NCI-H1105 treated with DMSO at 0.1 percent for 48 hours (cell line): ENCODE measurements at places on chromosomes 6 and 20.

DNA sequence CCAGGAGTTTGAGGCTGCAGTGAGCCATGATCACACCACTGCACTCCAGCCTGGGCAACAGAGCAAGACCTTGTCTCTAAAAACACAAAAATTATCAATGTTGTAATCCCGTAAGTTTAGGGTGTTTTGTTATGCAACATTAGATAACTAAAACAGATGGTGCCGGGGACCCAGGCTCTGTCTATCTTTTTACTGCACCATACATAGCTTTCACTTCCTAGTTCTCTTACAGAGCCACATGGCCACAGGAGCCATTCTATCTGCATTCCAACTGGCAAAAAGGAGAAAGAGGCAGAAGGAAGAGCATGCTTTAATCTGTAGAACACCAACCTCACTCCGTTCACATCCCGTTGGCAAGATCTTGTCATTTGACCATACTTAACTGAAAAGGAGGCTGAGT lies 5.4 kb upstream of the TCF15 start:
- no peak for DNase-seq

DNA sequence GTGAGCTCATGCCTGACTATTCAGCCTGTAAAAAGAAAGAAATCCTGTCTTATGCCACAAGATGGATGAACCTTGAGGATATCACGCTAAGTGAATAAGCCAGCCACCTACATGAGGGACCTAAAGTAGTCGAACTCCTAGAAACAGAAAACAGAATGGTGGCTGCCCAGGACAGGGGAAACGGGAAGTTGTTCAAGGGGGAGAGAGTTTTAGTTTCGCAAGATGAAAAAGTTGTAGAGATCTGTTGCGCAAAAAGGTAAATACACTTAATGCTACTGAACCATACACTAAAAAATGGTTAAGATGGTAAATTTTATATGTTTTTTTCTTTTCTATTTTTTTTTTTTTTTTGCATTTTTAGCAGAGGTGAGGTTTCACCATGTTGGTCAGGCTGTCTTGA lies 74.1 kb upstream of the RALY start:
- DNase-seq = no peak

GRCh38 chr6:169112483-169113320 lies 140.9 kb downstream of the THBS2 start:
- DNase-seq = no peak

- no peak for DNase-seq
These were observed 6.7 kb downstream of the PRDM13 start for GRCh38 chr6:99613409-99613704.

DNA sequence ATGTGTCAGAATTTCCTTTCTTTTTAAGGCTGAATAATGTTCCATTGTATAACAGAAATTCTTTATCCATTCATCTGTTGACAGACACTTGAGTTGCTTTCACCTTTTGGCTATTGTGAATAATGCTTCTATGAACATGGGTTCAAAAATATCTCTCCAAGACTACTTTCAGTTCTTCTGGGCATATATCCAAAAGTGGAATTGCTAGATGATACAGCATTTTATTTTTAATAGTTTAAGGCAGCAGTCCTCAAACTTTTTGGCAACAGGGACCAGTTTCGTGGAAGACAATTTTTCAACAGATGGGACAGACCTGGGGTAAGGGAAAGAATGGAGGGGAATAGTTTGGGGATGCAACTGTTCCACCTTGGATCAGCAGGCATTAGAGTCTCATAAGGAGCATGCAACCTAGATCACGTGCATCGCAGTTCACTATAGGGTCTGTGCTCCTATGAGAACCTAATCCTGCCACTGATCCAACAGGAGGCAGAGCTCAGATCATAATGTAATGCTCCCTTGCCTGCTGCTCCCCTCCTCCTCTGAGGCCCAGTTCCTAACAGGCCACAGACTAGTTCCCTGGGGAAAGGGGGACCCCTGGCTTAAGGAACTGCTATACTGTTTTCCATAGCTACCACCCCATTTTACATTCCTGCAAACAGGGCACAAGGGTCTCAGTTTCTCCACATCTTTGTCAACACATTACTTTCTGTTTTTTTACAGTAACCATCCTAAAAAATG lies 239.9 kb upstream of the RNF217 start:
- no peak for DNase-seq

- DNase-seq = no peak
These were observed 46.7 kb downstream of the LRRN4 start for GRCh38 chr20:6007094-6007528.

DNA sequence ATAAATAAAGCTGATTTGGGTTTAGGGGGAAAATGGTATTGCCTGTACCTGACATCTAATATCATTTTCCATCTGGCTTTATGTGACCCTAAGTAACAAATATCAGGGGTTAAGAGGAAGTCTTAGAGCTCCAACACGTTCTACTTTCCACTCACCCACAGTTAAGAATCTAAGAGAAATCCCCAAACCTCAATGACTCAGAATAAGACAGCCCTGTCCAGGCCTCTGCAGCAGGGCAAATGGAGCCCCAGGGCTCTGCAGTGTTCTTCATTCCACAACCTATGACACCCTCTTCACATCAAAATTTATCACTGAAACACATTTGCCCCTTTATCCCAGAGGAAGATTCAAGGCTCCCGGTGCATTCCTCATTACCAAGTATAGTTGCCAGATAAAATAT lies 20.3 kb upstream of the TENT5A start:
- no peak for DNase-seq

DNA sequence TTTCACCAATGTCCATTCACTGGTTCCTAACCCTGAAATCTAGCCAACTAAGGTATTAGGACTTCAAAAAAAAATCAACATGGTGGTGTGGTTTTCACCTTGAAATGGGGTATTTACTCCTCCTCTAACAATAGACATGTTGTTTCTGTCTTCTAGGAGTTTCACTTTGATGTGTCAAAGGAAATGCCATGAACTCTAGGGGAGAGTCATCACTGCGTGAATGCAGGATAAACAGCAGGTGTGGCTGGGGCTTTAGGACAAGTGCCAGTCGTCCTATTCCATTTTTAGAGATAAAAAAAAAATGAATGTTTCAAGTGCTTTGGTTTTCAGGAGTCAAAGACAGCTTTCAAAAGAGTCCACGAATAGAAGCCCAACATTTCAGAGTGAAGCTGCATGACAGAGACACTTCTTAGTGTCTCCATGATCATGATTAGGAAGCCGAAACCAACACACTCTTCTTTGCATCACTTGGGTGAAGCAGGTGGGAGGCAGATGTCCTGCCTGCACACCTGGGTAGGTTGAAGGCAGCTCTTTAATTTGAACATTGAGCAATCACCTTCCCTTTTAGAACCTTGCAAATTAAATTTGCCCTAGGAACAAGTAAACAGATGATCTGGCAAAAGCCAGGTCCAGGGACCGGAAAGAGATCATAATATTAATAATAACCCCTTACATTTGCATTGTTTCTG lies 328.5 kb upstream of the PRDM1 start:
- DNase-seq = peak; percentile 86

DNA sequence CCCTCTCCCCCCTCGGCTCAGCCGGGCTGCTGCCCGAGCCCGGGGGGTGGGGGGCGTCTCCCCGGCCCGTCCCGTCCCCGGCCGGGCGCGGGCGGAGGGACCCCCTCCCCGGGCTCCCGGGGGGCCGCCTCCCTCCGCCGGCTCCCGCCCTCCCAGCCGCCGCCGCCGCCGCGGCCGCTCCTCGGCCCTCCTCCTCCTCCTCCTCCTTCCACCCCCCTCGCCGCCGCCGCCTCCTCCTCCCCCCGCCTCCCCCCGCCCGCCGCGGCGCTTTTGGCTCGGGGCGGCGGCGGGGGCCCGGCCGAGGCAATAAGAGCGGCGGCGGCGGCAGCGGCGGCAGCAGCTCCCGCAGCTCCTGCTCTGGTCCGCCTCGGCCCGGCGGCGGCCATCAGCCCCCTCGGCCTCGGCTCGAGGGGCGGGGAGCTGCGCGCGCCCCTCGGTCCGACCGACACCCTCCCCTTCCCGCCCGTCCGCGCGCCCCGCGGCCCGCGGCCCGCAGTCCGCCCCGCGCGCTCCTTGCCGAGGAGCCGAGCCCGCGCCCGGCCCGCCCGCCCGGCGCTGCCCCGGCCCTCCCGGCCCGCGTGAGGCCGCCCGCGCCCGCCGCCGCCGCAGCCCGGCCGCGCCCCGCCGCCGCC lies 38.7 kb downstream of the GNAS start:
- peak; percentile 72 for DNase-seq

- DNase-seq = no peak
These were observed 188.4 kb downstream of the TRDN start for GRCh38 chr6:123448306-123448884.

- DNase-seq = no peak
These were observed 111.8 kb upstream of the ZFP64 start for GRCh38 chr20:52303281-52303950.

- DNase-seq = no peak
These were observed 39.5 kb downstream of the SLC22A1 start for GRCh38 chr6:160160929-160161646.

DNA sequence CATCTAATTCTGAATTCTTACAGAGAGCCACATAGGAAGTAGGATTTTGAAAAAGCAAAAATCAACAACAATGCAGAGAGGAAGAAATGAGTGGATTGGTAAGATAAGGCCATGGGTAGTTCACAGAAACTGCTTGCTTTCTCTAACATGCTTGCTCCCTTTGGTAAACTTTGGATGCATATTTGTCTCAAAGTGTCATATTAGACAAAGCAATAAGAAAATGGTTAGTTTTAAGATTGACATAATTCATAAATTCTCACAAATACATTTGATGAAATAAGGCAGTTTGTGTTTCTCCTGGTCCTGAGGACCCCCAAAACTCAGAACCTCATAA lies 31.7 kb downstream of the UTRN start:
- DNase-seq = no peak

GRCh38 chr6:35036059-35036827 lies 104.9 kb downstream of the TCP11 start:
- DNase-seq = no peak

- DNase-seq = no peak
These were observed 184.3 kb downstream of the SOX4 start for GRCh38 chr6:21777846-21778245.

DNA sequence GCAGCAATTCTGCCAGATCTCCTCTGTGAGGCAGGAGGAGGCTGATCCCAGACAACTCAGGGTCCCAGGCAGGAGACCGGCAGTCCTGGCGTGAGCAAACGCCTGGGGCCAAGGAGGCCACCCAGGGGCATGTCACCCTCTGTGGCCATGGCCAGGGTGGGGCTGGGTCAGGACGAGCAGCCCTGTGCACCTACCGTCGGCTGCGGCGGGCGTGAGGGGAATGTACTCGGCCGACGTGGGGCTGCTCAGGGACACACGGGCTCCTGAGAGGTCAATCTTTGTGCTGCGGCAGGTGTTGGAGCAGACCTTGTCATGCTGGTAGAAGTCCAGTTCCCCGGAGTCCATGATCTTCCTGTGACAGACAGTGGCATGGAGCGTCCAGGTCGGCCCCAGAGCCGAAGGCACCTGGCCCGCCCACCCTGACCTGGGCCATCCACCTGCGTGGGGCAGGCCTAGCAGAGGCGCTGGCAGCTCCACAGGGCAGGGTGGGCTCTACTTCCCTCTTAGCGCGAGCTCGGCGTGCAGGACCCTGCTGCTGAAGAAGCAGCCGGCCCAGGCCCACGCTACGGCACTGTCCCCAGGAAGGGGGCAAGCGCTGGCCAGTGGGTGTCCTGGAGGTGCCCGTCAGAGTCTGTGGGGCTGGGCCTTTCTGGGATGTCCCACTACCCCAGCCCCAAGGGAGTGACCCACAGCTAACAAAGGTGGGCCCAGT lies 21.5 kb upstream of the HELZ2 start:
- DNase-seq = no peak

DNA sequence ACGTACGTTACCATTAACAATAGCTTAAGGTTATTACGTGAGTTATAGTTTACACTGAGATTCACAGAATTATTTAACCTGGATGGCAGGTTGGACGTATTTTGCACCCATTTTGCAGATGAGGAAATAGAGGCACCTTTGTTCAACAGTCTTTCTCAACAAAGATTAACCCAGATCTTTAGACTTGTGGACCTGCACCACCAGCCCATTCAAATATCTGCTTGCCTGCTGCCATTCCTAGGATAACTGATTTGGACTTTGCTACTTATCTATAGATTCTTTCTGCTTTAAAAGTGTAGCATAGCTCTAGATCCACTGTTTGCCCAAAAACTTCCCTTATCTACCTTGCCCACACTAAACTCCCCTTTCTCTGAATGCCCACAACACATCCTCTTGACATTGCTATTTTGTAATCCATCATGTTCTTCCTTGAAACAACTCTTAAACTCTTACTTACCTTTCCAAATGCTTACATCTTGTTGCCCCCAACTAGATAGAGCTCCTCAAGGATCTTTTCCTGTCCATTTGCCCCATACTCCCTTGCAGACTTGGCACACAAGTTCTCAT lies 56.4 kb upstream of the TNFAIP3 start:
- DNase-seq = no peak

GRCh38 chr6:37399131-37399530 lies 33.9 kb upstream of the CMTR1 start:
- no peak for DNase-seq

DNA sequence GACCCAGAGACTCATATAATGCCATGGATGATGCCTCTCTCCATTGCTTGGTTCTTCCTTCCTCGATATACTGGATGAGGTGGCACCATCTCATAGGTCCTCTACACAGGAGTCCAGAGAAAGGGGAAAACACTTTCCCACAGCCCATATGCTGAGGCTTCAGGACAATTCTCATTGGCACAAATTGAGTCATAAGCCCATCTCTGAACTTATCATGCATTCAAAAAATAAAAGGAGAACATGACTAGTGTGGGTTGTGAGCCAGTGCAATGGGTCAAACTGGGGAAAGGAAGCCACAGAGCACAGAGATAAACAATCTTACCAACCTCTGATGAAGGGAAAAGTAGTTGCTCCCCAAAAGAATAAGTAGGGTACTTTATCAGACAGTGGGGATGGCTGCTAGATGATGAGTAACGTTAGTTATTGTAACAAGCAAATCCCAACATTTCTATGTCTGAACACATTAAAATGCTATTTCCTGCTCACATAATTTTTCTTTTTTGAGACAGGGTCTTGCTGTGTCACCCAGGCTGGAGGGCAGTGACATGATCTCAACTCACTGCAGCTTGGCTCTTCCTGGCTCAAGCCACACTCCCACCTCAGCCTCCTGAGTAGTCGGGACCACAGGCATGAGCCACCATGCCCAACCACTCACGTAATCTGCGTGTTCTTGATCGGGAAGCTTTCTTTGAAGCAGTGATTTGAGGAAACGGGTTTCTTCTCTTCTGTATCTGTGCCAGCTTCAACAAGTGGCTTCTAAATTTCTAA lies 27.0 kb downstream of the SOD2 start:
- no peak for DNase-seq

DNA sequence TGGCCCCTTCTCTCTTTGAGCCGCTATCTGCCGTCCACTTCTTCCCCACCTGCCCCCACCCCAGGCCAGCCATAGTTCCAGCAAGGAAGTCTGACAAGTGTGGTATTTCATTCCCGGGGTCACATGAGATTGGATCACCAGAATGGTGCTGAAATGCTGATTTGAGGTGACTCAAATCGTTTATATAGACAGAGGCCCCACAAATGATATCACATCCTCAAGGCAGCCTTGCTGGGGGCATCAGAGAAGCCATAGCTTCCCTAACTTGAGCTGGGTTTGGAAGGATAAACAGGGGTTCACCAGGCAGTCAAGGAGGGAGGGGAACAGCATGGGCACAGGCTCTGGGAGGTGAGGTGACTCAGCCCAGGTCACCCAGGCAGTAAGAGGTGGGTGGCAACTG lies 9.9 kb downstream of the SDCBP2 start:
- no peak for DNase-seq
